ENCODE measurements at places on chromosomes 4 and X.

GRCh38 chr4:28421221-28421620, 1560.6 kb downstream of the STIM2 start:
- no peak for DNase-seq

- DNase-seq = no peak
Observed at GRCh38 chr4:98319021-98319420, 57.8 kb downstream of the RAP1GDS1 start.

DNA sequence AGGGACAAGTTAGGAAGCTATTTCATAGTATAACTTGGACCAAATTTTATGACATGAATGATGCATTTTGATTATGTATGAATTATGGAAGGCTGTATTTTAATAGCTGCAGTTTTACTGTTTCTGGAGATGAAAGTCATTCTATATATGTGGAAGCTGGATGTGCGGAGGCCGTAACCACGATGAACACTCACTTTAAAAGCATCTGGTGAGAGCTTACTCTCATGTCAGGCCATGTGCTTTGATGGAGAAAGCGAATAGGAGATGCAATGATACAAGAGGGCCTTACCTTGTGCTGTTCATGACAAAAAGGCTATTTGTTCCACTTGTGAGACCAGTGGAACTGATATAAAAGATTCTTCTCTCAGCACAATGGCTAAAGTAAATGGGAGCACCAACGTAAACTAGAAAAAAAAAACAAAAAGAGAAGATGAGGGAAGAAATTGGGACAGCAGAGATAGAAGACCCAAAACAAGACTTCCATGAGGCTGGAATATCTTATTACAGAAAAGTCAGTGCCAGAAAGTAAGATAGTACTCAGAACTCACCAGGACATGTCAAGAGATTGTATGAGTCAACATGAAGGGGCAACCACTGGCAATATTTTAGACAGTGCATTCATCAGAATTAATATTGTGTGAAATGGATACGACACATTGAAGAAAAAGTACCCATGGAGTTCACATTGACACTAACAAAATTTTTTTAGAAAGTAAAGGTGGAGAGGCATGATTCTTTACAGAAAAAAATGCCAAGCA, 63.3 kb upstream of the GAB1 start:
- DNase-seq = no peak

- DNase-seq = no peak
Observed at GRCh38 chrX:29992083-29992482, 223.3 kb upstream of the MAGEB2 start.

DNA sequence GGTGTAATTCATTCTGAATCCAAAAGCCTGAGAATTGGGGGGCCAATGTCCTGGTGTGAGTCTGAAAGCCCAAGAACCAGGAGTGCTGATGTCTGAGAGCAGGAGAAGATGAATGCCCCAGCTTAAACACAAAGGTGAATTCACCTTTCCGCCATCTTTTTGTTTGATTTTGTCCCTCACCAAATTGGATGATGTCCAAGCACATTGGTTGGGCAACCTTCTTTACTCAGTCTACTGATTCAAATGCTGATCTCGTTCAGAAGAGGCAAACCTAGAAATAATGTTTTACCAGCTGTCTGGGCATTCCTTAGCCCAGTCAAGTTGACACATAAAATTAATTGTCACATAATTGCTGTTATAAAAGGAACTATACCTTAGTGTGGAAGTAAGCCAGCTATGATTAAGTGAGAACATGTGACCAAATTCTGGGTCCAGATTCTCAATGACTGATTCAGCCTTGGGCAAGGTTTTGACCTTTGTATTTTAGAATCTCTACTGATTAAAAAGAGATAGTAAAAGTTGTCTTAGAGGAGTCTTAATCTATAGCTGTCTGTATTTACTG, 34.5 kb upstream of the SLC4A4 start:
- no peak for DNase-seq

- DNase-seq = peak; percentile 46
Observed at GRCh38 chr4:121951521-121952110, at the start of gene TRPC3. TRPC3 (minus strand) TSS chr4:121952060; CDS start chr4:121951680, 380 bp downstream.

DNA sequence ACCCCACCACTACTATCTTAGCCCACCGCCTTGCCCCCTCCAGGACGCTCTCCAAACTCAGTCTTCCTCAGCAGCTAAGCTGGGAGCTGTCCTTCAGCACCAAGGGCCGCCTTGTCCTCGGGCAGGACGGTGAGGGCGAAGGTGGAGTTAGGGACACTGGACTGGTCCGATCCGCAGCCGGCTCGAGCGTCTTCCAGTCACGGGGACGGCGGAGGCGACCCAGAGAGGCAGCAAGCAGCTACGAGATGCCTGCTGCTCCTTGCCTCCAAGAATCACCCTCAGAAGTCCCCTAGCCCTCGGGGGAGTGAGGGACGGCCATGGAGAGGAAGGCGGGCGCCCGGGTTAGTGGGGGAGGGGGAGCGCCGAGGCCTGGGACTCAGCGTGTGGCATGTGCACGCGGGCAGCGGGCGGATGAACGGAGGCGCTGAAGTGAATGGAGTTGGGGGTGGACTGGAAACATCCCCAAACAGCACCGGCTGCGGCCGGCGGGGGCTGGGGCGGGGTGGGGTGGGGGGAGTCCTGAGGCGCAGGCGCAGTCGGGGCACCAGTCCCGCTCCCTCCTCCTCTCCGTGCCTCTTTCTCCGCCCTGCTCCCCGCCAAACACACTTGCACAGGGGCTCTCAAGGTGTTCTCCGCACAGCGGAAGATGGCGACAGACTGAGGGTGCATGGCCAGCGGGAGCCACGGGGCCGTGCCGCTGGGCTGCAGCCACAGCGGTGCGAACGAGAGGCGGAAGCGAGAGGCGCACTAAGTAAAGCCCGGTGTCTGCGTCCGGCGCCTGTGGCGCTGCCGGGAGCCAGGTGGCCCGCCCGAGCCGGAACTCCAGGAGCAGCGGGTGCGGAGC, at the start of gene NALF2:
NALF2 (plus strand) TSS at position 545 of the 844 bp plus-strand sequence. CDS start 957 bp downstream, outside the sequence.
- peak; percentile 49 for DNase-seq

- no peak for DNase-seq
Observed at GRCh38 chr4:143046454-143046853, 138.3 kb upstream of the USP38 start.

GRCh38 chr4:5033281-5033841, 14.1 kb upstream of the CYTL1 start:
- DNase-seq = no peak

DNA sequence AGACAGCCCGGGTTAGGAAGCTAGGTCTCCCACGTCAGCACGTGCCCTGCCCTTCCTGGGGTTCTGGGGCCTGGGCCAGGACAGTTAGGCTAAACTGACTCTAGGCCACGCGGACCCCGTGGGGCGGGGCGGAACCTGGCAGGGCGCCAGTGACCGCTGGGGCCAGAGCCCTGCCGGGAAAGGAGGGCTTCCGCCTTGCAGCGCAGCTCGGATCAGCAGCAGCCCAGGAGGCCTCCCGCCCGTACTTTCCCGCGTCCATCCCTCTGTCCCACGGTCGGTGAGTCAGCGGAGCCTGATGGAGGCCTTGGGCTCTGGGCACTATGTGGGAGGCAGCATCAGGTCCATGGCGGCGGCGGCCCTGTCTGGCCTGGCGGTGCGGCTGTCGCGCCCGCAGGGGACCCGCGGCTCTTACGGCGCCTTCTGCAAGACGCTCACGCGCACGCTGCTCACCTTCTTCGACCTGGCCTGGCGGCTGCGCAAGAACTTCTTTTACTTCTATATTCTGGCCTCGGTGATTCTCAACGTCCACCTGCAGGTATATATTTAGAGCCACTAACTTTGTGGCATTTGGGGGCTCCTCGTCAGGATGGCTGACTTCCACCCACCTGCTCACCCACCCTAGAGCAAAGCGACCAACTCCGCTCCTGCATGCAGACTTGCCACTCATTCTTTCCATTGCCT, at the start of gene SMIM10:
SMIM10 (plus strand) TSS at position 191 of the 681 bp plus-strand sequence; CDS start at position 296, 105 bp downstream.
- peak; percentile 43 for DNase-seq

- no peak for DNase-seq
Observed at GRCh38 chrX:39688576-39689375, 409.0 kb downstream of the BCOR start.

- no peak for DNase-seq
Observed at GRCh38 chrX:20594985-20595384, 328.3 kb upstream of the RPS6KA3 start.

DNA sequence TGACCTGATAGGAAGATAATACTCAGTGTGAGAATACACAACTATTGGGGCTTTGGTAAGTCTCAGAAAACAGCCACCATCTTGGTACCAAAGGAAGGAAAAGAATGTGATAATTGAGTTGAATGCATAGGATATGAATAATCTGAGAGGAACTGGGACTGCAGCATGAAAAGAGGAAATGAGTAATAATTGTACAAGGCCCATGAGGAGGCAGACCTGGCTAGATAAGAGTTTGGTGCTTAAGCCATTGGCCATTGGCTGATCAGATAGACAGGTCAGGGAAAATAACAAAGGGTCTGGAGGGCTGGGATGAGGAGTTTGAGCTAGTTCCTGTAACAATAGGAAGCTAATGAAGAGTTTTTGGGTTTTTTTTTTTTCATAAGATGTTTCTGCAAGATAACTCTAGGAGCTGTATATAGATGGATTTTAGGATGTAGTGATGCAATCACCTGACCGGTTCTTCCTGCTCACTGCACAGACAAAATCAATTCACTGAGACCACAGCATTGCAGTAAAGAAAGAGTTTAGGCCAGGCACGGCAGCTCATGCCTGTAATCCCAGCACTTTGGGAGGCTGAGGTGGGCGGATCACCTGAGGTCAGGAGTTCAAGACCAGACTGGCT, 5.3 kb upstream of the TRMT2B start:
- DNase-seq = no peak

DNA sequence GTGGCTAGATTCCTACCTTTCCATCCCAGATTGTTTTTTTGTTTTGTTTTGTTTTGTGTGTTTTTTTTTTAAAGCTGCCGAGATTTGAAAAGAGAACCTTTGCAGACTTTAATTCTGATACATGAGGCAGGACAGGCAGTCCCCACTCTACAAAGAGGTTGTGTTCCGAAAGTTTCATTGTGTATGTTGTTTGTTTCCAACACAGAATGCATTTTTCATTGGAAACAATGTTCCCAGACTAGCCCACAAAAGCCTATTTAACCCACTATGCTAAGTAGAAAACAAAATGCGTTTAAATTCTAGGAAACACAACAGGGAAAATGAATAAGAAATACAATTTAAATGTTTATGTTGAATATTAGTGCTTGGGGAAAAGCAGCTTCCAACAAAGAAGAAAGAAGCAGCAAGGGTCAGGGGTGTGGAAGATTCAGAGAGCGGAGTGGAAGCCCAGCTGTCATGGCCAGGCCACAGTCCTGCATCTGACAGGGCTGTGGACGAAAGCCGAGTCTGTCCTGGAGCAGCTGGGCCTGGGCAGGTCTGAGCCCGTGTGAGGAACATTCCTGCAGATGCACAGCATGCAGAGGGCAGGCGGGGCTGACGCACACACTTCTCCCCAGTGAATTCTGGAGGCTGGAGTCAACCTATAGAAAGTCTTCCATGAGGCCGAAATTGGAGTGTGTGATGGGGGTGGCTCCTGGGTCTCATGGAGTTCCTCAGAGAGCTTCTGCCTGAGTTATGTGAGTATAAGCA, 12.4 kb upstream of the SETD7 start:
- no peak for DNase-seq

DNA sequence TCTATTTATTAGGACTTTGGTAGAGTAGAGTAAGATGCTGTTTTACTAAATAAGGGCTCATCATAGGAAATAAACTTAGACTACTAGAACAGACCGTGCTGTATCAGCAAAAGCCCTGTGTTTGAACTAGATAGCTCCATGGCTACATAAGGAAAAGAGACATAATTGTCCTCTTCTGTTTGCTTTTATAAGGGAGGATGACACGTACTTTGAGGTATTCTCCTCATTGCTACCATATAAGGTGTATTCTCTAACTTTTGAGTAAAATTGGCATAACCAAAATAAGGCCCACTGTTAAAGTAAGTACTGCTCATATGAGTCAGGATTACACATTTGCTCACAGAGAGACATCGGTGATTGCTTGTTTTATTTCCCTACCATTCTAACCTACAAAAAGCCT, 64.3 kb downstream of the PDLIM5 start:
- DNase-seq = no peak

DNA sequence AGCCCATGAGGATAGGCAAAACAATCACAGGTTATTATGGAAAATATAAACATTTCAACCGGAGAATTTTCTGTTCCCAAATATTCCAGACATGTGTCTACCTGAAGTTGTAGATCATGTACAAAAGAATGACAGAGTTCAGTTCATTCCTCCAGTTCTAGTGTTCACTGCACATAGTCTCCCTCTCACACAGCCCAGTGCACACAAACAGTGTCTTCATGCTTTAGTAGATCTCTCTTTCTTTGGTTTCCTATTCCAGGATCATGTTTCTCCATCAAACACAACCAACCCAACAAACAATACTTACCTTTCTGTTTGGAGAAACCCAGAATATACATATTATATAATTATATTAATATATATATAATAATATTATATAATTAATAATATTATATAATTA, 671.9 kb downstream of the TRIML1 start:
- DNase-seq = no peak

GRCh38 chr4:6495736-6496135, 23.3 kb upstream of the PPP2R2C start:
- DNase-seq = no peak

- DNase-seq = no peak
Observed at GRCh38 chr4:53422367-53422766, 44.9 kb downstream of the FIP1L1 start.

DNA sequence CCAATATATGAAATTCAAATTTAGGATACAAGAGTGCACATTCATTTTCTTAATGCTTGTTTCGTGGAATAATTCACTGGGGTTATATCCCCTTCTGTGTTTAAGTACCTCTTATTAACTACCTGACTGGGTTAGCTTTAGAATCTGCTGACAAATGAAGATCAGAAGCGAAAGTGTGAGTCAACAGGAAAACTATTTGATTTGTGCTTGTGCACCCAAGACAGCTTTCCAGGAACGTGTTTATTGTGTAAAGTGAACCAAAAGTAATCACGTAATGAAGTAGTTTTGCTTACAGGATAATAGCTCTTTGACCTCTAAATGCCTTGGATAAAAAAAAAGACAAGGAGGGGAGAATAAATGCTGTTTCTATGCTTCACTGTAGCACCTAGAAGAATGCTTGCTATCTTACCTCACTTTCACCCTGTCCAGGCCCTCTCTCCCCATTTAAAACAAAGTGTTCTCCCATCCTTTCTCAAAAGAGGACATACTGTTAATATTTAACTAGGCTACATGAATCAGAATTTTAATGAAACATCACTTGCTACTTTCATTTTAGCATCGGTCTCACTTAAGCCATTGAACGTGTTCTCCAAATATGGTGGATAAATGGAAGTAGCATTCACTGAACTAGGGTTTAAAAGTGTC, 141.9 kb downstream of the THOC2 start:
- DNase-seq = no peak

- DNase-seq = no peak
Observed at GRCh38 chr4:149638073-149638472, 177.6 kb downstream of the IQCM start.

- DNase-seq = no peak
Observed at GRCh38 chrX:74781507-74782034, 143.7 kb downstream of the NEXMIF start.

- no peak for DNase-seq
Observed at GRCh38 chrX:110698696-110699095, 96.9 kb downstream of the CHRDL1 start.

Data from activated CD8-positive, alpha-beta memory T cell treated with anti-CD3 and anti-CD28 coated beads, Interleukin-2, amount 10 ng/mL, durations not matched to agents 7 days and 5 days (primary cell).